ENCODE measurements at places on chromosomes 13 and 19. TPM values are rescaled to one million over a fixed set of nuclear protein-coding genes. Genes with fewer than 3 reads are reported as not detected.

GRCh38 chr19:44607917-44608316 lies 5.4 kb upstream of the IGSF23 start:
- DNase-seq, result no peak

DNA sequence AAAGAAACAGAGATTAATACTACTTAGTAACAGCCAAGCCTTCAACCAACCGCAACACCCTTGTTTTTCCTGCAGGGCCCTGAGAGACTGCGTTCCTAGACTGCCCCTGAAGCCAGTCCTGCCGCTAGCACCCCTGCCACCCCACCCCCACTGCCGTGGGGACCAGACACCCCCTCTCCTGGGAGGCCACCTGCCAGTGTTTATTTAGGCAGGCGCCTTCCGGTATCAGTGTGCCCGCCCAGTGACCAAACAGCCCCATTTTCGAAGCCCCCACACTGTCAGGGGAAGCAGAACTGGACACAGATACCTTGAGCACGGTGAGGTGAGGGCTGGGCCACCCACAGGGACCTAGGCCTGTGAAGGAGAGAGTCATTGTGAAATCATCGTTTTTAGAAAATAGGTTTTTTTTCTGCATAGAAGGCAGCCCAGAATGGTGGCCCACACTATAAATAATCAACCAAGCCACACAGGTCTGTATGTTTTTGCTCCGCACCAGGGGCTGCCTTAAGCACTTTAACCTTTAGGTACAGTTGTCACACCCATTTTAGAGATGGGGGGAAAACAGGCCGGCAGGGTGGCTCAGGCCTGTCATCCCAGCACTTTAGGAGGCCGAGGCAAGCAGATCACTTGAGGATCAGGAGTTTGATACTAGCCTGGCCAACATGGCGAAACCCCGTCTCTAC lies 3.5 kb upstream of the TLE5 start:
- DNase-seq, result peak; percentile 25

- DNase-seq, result no peak
These were observed 37.8 kb upstream of the TFDP1 start for GRCh38 chr13:113546571-113547237.

- no peak for DNase-seq
These were observed 39.4 kb upstream of the FARP1 start for GRCh38 chr13:98103531-98103930.

DNA sequence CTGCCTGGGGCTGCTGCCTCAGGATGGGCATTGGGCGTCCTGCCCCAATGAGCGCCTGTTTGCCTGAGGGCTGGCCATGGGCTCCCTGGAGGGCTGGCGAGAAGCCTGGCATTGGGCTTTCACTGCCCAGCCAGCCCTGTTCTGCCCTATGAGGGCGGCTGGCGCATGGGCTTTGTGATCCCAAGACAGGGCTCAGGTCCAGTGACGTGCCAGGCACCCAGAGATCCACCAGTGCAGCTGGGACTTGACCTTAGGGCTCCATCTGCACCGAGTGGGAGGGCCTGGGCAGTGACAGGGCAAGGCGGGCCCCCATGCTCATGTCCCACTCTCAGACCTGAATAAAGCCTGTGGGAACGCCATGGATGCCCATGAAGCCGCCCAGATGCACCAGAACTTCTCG lies 34.3 kb downstream of the MAU2 start:
- no peak for DNase-seq

GRCh38 chr13:71962735-71963134 lies 95.7 kb upstream of the DACH1 start:
- DNase-seq, result no peak

DNA sequence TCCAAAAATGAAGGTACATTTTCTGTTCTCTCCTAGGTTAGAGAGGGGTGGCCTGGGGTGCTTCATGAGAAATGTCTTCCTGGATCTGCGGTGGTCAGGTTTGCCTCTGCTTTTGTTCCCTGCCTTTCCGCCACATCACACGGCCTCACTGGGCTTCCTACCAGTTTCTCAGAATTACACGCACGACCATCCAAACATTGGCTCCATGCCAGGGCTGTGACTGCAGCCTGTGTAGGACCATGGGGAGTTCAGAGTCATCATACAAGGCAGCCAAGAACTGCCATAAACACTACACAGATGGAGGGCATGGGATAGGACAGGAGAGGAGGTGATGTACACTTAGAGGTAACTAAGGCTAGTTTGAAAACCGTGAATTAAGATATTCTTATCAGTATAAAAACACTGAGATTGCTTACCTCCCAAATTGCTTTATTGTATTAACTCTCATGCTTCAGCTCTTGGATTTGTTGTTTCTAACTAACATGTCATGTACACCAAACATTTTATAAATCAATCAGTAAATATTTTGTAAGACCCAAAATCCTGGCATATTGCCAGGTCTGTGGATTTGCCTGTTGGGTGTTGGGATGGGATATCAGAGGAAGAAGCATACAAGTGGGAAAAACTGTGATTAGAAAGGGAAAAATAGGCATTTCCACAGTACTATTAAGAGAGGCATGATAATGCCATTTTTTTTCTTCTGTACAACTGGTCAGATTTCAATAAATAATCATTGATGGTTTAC lies 45.2 kb downstream of the CDADC1 start:
- DNase-seq, result peak; percentile 75

GRCh38 chr13:92994056-92994455 lies 232.6 kb upstream of the GPC6 start:
- no peak for DNase-seq

DNA sequence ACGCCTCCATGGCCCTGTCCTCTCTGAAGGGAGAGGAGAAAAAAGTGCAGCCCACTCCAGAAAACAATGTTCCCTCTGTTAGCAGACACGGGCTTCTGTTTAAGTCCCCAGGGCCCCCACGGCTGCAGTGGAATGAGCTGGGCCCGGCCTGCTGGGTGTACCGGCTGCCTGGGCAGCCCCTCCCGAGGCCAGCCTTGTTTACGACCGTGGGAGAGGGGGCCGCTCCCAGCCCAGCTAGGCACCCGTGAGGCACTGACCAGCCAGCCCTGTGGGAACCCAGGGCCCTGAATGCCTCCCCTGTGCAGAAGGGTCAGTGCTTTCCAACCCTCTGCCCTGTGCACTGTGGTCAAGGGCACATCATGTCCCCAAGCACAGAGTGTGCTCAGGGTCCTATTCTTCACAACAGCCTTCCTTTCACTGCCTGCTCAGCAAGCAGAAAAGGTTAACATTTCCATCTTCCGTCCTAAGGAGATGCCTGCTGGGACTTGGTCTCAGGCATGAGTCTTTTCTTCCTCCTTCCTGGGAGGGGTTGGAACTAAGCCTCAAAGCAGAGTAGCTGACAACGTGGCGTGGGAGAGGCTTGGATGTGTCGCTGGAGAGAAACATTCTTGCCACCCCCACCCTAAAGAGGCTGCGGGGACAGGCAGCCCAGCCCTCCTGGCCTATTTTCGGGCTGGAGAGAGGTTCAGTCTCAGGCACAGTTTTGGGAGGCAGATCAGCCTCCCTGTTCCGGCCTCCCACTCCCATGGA lies 90.1 kb downstream of the RGCC start:
- no peak for DNase-seq

GRCh38 chr13:20258963-20259288 lies 26.8 kb upstream of the GJB6 start:
- no peak for DNase-seq

DNA sequence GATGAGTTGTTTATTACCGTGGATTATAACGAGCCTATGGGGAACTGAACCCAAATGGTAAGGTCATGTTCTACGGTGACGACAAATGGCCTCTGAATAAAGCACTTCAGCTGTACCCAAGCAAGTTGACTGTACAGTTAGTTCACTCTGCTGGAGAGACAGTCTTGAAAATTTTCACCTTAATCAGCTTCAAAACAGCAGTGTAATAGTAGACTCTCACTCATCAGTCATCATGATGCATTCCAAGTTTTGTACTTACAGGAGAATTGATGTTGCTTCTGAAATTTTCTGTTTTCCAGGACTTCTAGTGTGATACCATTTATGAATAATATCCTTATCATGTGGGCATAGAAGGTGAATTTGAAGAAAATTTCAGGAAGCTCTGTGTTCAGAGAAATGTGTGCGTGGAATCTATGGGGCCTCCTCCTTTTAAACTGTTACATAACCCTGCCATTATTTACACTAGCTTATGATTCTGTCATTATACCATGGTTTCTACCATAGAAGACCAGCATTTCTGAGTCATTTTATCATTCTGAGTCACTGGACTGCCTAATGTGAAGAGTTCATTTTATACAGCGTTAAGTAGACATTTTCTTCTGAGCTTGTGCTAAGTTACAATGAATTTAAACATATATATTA lies 96.9 kb downstream of the WDFY2 start:
- no peak for DNase-seq

- DNase-seq, result no peak
These were observed 147.2 kb upstream of the KLHL1 start for GRCh38 chr13:70255406-70255991.

DNA sequence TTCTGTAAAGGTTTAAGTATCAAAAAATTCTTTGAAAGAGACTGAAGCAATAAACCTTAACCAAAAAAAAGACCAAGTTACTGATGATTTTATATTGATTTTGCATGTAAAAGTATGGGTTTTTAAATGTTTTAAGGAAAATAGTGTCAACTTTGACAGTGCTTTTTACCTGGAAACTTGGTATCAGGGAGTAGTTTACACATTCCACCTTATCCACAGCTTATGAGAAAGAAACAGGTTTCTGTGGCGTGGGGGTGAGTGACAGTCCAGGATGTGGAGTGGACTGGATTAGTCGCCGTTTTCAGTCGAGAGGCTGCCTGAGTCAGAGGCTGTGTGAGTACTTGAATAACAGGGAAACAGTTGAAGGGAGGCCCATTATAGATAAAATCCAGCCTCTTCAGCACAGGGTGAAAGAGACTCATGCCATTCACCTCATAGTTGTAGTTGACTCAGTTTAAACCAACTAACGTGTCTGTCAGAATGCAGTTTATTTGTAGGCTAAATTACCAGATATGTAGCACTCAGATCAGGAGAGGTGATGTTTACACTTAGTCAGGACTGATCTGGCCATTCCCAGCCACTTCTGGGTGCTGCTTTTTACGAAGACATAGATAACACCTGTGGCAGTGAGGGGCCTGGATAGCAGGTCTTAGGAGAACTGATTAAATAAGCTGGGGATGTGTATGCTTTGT lies 595 bp upstream of the GPR183 start:
- no peak for DNase-seq

DNA sequence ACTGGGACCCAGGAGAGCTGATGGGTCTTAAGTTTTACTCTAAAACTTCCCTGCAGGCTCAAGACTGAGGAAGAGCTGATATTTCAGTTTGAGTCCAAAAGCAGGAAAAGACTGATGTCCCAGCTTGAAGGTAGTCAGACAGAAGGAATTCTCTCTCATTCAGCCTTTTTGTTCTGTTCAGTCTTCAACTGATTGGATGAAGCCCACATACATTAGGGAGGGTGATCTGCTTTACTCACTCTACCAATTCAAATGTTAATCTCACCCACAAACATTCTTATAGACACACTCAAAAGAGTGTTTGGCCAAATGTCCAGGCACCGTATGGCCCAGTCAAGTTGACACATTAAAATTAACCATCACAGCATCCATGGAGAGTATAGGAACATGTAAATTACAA lies 173.5 kb downstream of the KCNRG start:
- DNase-seq, result no peak

DNA sequence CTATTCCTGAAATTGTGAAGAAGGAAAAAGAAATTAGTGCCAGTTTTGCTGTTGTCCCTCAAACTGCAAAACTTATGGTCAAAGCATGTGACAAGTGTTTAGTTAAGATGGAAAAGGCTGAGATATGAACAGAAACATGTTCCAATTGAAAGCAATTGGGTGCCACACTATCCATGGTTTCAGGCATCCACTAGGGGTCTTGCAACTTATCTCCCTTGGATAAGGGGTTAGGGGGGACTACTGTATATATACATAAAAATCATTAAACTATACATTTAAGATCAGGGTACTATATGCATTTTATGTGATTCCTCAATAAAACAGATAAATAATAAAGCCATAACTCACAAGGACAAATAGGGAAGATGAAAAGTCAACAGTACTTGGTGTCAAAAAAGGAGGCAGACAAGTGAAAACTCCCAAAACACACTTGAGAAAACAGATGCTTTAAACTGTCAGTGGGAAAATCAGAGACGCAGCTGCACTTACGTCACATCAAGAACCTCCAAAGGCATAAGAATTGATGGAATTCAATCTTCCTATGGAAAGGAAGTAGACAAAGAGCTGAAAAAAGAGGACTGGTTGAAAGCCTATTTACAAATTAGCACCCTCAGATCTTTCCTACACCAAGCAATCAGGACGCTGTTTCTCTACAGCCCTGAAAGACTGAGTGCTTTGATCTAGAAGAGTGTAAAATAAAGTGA lies 8.1 kb downstream of the SPART start:
- no peak for DNase-seq

DNA sequence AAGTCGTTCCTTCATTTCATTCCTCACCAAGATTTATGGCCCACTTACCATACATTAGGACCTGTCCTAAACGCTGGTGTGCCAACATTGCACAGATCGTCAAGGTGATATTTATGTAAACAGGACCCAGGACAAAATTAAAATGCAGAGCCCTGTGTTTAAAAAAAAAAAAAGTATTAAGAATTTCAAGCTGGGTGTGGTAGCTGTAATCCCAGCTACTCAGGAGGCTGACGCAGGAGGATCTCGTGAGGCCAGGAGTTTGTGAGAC lies 6.5 kb upstream of the ZNF444 start:
- DNase-seq, result no peak

GRCh38 chr19:35975608-35976214 lies 19.3 kb upstream of the SDHAF1 start:
- DNase-seq, result no peak

GRCh38 chr19:50485284-50485955 lies 8.8 kb upstream of the GARIN5A start:
- peak; percentile 49 for DNase-seq

GRCh38 chr19:51754109-51754508 lies 2.4 kb upstream of the FPR1 start:
- no peak for DNase-seq

GRCh38 chr13:96473526-96474180 lies 383.7 kb downstream of the HS6ST3 start:
- DNase-seq, result no peak

DNA sequence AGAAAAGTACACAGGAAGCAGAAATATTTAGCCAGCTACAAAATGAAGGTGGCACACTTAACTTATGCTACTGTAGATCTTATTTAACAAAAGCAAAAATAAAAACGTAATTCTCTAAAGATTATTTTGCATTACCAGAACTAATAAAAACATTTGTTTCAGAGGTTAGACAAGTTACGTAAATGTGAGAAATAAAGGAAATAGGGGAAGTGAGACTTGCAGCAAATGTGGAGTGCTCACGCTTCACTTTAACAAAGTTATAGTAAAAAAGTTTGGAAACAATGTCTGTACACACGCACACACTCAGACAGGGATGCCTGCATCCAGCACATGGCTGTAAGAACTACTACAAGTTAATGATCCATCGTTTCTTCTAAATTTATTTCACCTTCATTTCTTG lies 83.7 kb downstream of the NALCN start:
- no peak for DNase-seq

GRCh38 chr19:39127812-39128515 lies 2.4 kb downstream of the PAK4 start:
- DNase-seq, result no peak

TNFAIP8L1 gene
- total RNA-seq, result 4.4 TPM

SIGLEC14 gene
- total RNA-seq, result 1.2 TPM

SERPINE3 gene
- not detected for total RNA-seq

CEACAM16 gene
- not detected for total RNA-seq

MAMSTR gene
- total RNA-seq, result 4.2 TPM
